Iris pigment epithelial cell (primary cell): ENCODE measurements at places on chromosomes 12 and 14.

DNA sequence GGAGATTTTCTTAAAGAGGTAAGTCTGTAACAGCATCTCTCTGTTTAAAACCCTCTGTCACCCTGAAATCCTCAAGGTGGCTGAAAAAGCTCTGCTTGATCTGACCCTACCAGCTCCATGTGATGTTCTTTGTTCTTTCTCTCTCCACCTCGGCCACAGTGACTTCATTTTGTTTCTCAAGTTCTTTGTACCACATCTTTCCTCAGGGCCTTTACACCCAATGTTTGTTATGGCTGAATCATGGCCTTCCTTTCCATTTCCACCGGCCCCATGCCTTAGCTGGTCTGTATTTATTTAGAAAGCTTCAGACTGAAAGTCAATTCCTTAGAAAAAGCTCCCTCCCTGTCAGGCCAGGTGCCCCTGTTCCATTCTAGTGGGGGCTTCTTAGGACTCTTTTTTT is 431.2 kb downstream of the NAV3 start:
- no peak for DNase-seq

DNA sequence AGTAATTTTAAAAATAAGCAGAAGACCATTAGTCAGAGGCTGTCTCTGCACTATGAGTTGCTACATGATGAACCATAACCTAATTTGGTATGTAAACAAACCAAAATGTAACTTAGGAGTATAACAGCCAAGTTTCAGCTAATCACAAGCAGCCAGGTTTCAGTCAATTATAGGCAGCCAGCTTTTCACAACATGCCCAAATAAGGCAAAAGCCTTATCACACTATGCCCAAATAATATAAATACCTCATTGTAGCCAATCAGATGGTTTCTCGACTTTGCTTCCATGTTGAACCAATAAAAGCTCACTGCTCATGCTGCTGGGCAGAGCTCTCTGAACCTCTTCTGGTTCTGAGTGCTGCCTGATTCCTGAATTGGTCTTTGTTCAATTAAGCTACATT is 38.6 kb downstream of the GARIN6 start:
- DNase-seq = no peak

DNA sequence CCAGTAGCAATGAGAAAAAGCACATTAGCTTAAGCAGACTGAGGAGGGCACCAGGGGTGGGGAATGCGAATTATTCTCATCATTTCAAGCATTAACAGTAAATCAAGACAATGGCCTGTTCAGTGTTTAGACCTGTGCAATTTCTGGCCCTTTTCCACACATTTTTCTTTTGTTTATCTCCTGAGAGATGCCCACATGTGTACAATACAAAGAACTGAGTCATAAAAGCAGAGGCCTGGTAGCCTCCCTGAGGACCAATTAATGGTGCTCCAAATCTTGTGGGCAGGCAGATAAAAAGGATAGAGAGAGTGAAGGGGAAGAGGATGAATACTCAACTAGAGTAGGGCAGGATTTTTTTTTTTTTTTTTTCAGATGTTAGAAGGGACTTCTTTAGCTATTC is 480.8 kb downstream of the RERGL start:
- DNase-seq = no peak

GRCh38 chr14:60206837-60207533 is 41.8 kb upstream of the DHRS7 start:
- no peak for DNase-seq

DNA sequence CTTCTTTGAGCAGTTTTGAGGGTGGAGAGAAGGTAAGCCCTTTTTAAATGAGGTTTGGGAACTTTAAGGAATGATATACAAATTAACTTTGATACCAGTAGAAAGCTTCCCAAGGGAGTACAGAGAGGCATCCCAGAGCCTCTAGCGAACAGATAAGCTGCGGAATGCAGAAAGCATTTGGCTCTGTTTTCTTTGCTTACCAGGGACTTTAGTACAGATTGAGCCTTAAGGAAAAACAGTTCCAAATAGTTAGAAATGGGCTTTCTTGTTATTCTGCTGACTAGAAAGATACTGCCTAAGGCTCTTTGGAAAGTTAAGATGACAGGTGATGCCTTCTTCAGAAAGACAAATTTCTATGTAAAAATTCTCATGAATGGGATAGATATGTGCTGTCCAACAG is 261.7 kb upstream of the FOXN3 start:
- DNase-seq = peak; percentile 24
